ENCODE measurements at places on chromosomes 2 and 18.

- no peak for DNase-seq
Measured at GRCh38 chr2:5360081-5360480, 332.1 kb upstream of the SOX11 start.

DNA sequence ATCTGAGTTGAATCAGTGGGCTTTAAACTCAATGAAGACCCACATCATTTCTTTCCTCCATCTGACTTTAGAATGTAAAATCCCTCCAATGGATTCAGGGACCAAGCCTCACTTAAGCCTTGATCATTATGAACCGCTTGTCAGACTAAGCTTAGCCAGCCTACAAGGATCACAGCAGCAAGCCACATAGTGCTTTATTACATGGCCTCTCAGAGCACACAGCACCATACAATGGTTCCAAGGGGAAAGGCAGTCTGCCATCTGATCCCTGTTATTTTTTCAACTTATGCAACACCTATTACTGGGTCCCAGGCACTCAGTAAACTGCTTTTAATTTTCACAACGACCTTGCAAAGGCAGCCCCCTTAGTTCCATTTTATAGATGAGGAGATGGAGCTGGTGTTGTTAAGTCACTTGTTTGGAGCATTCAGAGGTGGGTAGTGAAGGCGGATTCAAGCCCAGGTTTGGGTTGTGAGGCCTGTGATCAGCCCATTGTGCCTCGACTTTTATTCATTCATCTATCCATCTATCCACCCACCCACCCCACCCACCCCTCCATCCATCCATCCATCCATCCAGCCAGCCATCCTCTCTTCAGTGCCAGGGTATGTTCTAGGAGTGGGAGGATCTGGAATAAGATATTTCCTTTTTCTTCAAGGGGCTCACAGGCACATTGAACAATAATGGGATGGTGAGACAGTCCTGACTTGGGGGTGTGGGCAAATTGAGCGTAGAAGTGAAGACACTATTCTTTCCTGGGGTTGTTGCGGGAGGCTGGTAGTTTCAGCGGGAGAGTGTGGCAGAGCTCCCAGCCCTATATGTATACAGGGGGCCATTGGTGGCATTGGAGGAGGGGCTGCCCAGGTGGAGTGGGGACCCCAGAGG lies 141.2 kb downstream of the MYCN start:
- DNase-seq = no peak

GRCh38 chr18:2258954-2259353 lies 312.4 kb downstream of the METTL4 start:
- no peak for DNase-seq

DNA sequence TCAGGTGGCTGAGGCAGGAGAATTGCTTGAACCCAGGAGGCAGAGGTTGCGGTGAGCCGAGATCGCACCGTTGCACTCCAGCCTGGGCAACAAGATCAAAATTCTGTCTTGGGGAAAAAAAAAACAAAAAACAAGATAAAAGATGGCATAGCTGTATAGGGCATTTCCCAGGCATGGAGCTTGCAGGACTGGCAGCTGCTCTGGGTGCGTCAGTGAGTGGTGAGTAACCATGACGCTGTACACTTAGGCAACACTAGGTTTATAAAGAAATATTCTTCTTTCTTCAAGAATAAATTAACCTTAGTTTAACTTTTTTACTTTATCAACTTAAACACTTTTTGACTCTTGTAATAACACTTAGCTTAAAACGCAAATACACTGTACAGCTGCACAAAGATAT lies 15.4 kb downstream of the TGOLN2 start:
- DNase-seq = no peak

DNA sequence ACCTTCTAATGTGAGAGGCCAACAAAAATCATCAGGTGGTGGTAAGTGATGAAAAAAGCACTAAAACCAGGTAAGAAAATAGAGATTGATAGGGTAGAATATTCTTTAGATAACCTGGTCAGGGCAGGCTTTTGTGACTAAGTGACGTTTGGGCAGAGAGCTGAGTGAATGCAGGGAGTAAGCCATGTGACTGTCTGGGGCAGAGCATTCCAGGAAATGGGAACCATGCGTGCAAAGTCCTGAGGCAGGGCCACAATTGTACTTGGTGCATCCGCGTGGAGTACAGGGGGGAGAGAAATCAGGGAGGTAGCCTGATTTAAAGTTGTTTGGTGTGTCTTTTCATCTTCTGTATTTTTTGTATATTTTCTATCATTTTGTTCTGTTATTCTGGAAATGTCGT lies 102.5 kb downstream of the LYPD6B start:
- DNase-seq = no peak

GRCh38 chr2:25822190-25823117 lies 55.8 kb downstream of the ASXL2 start:
- peak; percentile 24 for DNase-seq

- no peak for DNase-seq
Measured at GRCh38 chr18:49743117-49743567, 70.2 kb downstream of the ACAA2 start.

Measured in GM12892 (cell line).